Large intestine (tissue), 12 donors: ENCODE measurements at places on chromosomes 12 and 14. TPM values are rescaled to one million over a fixed set of nuclear protein-coding genes. Genes with fewer than 3 reads are reported as not detected.

DNA sequence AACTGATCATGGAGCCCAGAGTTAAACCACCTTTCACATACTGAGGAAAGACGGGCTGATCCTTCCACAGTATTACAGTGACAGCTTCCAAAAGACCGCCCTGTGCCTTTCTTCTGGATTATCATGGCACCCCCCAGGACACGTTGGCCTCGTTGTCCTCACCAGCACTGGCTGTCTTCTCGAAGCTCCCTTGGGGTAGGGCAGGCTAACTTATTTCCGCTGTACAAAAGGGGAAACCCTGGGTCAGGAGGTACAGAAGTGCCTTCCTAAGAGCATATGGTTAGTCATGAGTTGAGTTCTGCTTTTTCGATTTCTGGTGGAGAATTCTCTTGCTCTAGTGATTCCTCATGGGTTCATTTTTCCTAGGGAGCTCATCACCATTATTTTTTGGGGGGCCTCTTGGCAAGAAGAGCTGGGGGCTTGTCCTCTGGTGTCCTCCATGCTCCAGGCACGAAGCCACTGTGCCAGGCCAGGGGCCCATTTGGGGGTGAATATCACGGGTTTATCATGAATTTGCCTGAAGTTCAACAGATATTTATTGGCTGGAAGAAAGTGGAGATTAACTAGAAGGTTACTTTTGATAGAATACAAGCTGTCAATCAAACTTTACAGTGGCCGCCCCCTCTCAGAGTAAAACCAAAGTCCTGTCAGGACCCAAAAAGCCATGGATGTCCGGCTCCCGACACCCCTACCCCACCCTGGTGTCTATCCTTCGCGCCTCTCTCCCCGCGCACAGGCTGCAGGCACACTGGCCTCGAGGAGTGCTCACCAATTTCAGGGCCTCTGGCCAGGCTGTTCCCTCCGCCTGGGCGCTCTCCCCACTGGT is 8.8 kb upstream of the TRAF3 start:
- no peak for DNase-seq

DNA sequence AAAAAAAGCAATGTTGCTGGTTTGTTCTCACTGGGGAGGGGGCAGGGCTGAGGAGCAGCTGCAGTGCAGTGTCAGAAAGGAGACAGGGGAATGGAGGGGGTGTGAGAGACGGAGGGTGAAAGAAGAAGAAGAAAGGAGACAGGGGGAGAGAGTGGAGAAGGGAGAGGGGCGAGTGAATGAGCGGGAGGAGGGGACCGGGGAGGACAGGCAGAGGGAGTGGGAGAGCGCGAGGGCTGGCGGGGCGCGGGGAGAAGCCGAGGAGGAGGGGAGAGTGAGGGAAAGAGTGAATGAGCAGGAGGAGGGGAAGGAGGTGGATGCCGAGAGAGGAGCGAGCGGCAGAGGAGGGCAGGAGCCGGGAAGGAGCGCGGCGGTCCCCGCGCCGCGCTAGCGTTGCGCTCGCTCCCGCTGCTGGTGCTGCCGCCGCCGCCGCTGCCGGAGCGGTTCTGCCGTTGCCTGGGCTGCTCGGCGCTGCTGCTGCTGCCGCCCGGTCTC is at the start of gene NOVA1:
TSS of gene NOVA1 (minus strand) at position 445 of the 492 bp plus-strand sequence. CDS start 597 bp downstream, outside the sequence.
- peak; percentile 35 for DNase-seq

The CD163 gene
- polyA plus RNA-seq = 10.4 TPM

The PTHLH gene
- polyA plus RNA-seq = 0.60 TPM

The CCDC197 gene
- not detected for polyA plus RNA-seq

- no peak for DNase-seq
These were observed 65.9 kb upstream of the OTOGL start for GRCh38 chr12:80033448-80033847.

GRCh38 chr14:102854091-102854703 is 68.3 kb upstream of the AMN start:
- no peak for DNase-seq

GRCh38 chr12:66899588-66899987 is 220.7 kb upstream of the GRIP1 start:
- no peak for DNase-seq

The ZFHX2 gene
- polyA plus RNA-seq = 4.1 TPM

- no peak for DNase-seq
These were observed 14.9 kb downstream of the RNF212B start for GRCh38 chr14:23252420-23253333.

GRCh38 chr12:132597333-132598316 is 12.8 kb downstream of the LRCOL1 start:
- DNase-seq = peak; percentile 70

The CD163L1 gene
- polyA plus RNA-seq = 18.2 TPM

The VWF gene
- 13.8 TPM for polyA plus RNA-seq

DNA sequence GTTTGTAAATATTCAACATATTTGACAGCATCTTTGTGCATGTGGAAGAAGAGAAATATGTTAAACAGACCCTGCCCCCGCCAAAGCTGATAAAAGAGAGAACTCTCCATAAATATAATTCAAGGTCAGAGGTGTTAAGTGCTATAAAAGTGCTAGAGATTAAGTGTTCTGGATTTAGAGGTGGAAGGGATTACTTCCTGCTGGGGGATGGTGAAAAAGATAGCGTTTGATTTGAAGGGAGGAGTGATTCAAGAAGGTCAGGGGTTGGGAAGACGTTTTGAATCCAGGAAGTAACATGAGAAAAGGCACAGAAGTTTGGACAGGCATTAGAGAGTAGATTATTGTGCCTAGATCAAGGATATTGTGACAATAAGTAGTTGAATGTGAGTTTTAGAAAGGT is 30.2 kb downstream of the RIC8B start:
- no peak for DNase-seq

DNA sequence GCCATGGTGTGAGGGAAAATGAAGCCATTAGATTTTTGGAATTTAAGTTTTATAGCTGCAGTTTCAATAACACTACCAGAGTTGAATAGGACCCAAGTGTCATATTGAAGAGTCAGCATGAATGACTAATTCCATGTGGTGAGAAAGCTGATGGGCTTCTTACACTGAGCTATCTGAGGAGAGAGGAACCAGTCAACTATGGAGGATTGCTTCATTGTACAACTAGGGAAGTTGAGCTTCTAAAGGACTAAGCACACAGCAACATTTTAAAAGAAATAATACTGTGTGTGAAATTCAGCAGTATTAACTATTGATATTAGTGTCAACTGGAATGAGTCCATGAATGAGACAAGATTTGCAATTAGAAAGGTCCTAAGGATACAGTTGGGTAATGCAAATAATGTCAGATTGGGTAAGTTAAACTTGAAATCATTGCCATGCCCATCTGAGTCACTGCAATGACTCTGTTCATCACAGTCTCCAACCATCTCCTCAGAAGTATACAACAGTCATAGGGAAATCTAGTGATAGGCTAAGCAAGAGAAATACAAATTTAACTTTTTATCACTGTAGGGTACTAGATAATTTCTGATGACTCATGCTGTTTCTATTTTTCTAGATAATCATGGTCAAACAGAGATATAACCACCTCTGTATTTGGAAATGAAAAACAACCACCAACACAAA is 394.2 kb downstream of the FSCB start:
- DNase-seq = no peak

DNA sequence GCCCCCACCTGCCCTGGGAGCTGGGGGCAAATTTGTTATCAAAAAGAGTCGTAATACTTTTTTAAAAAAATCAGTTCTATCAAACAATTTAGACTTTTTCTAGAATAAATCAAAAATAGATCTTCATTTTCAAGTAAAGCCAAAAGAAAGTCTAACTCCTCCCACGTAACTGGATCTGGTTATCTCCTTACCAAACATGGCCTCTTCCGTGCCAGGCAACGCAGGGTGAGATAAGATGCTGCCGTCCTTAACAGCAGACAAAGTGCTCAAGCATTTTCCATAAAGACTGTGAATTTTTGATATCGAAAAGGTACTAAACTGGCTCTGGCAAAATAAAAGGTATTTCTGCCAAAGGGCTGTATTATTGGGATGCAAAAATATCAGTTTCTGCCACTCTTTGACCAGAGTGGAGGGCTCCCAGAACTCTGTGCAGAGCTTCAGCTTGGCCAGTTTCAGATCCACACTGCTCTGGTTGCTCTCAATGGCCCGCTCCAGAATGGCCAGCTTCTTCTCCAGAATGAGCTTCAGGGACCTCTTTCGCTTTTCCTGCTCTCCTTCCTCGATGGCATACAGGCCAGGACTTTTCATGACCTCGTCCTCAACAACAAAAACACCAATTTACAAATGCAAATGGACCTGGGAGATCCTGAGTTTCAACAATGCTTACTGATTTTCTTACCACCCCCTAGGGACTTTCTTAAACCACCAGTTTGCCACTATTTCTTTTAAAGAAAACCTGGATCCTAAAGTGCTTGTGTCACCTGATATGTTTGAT is 29.0 kb downstream of the NRDE2 start:
- peak; percentile 35 for DNase-seq

The IGF1 gene
- polyA plus RNA-seq = 5.4 TPM

DNA sequence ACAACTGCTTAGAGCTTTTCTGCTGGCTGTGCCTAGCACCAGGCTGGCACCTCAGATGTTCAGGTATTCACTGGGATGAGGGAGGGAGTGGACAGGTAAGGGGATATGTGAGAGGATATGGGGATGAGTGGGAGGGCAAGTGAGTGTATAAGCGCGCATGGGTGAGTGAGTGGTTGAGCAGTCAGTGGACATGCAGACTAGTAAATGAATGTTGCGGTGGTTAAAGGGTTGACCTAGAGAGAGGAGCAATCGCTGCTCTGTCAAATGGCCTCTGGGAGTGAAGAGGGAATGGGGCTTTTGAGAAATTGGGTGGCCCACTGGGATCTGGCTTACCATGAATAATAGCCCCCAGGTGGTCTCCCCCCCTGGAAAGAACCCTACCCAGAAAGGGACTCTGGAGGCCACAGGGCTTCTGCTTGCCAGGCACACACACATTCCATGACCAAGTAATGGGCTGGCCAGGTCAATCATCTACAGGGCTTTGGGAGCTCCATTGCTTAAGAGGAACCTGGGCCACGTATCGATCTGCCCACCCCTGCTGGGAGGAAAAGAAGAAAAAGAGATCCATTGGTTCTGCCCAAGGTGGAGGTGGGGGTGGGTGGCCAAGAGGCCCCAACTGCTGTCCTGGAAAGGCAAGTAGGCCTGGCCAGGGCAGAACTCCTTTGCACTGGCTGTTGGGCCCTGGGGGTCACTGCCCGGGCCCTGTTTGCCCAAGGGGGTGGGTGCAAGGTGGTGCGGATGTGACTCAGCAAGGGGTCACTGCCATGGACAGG is 30.8 kb upstream of the ZFP36L1 start:
- no peak for DNase-seq

- DNase-seq = no peak
These were observed 71.0 kb downstream of the SLC25A47 start for GRCh38 chr14:100393906-100394732.

The C14orf119 gene
- polyA plus RNA-seq = 60.9 TPM

The CPNE6 gene
- 0.31 TPM for polyA plus RNA-seq

GRCh38 chr14:73459959-73460358 is 1.6 kb upstream of the NUMB start:
- no peak for DNase-seq

DNA sequence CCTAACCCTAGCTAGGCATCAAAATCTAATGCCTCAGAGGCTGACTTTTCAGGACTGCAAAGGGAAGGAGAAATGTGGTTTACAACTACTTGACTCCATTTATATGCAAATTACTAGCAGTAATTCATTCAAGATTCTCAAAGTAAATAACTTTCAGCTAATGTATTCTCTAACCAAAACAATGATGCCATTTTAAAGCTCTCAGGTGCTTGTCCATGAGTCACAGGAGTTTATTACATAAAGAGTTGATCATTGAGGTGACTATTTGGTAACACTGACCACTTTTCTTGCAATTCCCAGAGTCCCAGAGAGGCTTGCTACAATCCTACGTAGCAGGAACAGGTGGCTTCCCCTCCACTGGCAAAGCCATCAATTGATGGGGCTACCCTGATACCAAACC is 109.0 kb upstream of the SLC35F4 start:
- no peak for DNase-seq

The C1R gene
- 56.5 TPM for polyA plus RNA-seq
